ENCODE measurements at places on chromosomes 2 and 18. TPM values are rescaled to one million over a fixed set of nuclear protein-coding genes. Genes with fewer than 3 reads are reported as not detected.

Gene CSRNP3
- total RNA-seq: not detected

DNA sequence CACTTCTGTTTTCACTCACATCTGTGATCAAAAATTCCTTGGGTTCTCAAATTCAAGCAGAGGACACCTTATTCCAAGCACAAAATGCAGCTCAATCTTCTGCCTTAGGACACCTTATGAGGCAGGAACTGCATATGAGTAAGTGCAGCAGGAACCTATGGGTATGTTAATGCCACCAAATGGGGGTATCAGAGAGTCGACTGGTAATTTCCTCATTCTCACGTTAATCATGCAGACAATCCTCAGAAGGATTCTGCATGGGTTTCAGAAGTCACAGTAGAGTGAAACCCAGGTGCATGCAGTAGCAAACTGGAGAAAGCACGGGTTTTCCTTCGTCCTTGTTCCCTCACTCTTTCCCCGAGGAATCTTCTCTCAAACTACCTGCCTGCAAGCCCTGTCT, 452.8 kb downstream of the CBLN2 start:
- H3K27ac ChIP-seq: no peak overlapping the region
- no peak overlapping the region for H3K4me3 ChIP-seq
- no peaks in the 10 kb centered on the region for H3K27me3 ChIP-seq
- H3K4me1 ChIP-seq: no peaks in the 10 kb centered on the region
- no peaks in the 10 kb centered on the region for H3K36me3 ChIP-seq

DNA sequence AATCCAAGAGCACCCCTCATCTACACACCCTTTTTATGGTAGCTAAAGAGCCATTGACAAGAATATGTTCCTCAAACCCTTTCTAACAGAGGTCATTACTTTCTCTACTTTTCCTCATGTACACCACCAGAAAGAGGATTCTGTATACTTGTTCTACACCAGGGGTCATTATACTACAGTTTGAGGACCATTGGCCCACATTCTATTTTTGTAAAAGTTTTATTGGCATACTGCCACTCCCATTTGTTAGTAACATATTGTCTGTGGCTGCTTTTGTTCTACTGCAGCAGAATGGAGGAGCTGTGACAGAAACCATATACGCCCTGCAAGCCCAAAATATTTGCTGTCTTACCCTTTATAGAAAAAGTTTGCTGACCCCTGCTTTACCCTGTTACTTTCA, 14.3 kb downstream of the HTR2B start:
- no peak overlapping the region for H3K27ac ChIP-seq
- H3K36me3 ChIP-seq: peaks cover 8% of the 10 kb centered on the region
- H3K4me1 ChIP-seq: no peaks in the 10 kb centered on the region
- H3K27me3 ChIP-seq: no peaks in the 10 kb centered on the region

DNA sequence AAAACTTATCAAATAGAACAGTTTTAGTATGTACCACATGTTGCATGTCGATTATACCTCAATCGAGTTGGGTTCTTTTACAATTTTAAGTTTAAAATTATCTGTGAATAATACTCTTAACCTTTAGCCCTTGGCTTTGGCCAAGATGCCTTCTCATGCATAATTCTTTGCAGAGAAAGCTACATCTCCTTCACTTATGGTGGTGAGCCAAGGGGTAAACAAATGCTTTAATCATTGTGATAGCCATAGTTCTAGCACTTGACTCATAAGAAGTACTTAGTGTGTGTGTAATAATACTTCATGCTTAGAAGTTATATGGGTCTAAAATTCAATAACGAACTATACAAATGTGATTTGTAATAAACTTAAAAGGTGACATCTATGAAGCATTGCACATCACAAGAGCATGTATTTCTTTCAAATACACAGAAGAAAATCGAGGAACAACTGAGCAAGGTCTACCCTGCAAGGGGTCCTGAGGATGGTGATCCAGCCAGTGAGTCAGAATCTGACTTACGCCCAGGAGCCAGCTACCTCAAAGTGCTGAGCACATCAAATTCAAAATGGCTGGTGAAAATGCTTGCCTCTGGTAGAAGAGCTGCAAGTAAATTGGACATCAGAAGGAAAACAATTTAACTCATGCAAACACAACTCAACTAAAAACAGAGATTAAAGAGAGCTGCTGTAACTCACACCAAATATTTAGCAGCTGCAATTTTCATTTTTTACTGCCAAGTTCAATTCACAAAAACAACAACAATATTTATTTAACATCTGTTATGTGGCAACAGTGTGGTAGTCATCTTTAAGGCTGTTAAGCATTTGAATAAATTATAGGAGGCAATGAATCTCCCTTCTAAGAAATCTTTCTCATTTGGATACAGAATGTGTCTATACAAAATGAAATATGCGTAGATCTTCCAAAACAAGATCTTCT, 23.8 kb upstream of the TTC39C start:
- DNase-seq: no peak
- no peak overlapping the region for H3K27ac ChIP-seq
- peaks cover 48% of the 10 kb centered on the region for H3K4me1 ChIP-seq
- no peak overlapping the region for H3K4me3 ChIP-seq
- H3K27me3 ChIP-seq: no peaks in the 10 kb centered on the region
- no peaks in the 10 kb centered on the region for H3K36me3 ChIP-seq

DNA sequence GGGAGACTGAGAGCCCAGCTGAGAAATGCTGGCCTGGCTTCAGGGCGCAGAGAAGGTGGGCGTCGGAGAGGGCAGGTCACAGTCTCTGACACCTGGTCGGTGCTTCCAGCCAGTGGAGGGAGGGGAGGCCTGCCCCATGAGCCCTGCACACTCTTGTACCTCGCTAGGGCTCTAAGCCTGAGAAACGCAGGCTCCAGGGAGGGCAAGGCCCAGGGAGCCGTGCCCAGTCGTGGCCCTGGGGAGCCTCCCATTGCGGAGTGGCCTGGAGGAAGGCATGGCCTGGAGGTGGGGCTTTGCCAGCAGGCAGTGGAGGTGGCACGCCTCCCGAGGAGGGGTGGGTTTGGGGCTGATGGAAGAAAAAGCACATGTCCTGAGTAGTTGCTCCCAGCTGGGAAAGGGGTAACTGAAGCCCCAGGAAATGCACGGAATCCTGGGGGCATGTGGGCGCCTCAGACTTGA, 39.0 kb downstream of the MTERF4 start:
- H3K36me3 ChIP-seq: no peaks in the 10 kb centered on the region
- no peak overlapping the region for H3K4me3 ChIP-seq
- H3K27me3 ChIP-seq: no peaks in the 10 kb centered on the region
- no peak overlapping the region for H3K27ac ChIP-seq
- no peak for DNase-seq

Gene ACMSD
- total RNA-seq: not detected

GRCh38 chr2:52918551-52918950, 849.1 kb upstream of the CHAC2 start:
- H3K4me1 ChIP-seq: no peaks in the 10 kb centered on the region
- H3K27me3 ChIP-seq: no peaks in the 10 kb centered on the region
- H3K4me3 ChIP-seq: no peak overlapping the region
- H3K27ac ChIP-seq: no peak overlapping the region
- no peaks in the 10 kb centered on the region for H3K36me3 ChIP-seq

Gene DTNA
- total RNA-seq: not detected

DNA sequence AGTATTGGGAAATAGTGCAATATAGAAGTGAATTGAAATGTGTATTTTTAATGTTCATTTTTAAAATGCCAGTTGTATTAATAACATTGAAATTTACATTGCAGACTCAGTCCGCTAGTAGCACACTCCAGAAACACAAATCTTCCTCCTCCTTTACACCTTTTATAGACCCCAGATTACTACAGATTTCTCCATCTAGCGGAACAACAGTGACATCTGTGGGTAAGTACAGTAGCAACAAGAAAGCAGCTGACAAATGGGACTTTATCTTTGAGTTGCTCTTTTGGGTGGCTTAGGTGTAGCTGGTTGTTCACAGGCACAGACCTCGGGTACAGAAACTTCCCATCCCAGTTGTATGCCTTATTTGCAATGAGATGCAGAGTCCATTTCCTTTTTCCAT, 118.2 kb upstream of the IL1R2 start:
- peaks cover 52% of the 10 kb centered on the region for H3K36me3 ChIP-seq
- H3K4me3 ChIP-seq: no peak overlapping the region
- DNase-seq: no peak
- no peaks in the 10 kb centered on the region for H3K27me3 ChIP-seq
- no peaks in the 10 kb centered on the region for H3K4me1 ChIP-seq

- peaks cover 80% of the 10 kb centered on the region for H3K4me1 ChIP-seq
- H3K4me3 ChIP-seq: peak overlapping the region; percentile 68
- H3K27ac ChIP-seq: peak overlapping the region; percentile 47
Observed at GRCh38 chr18:2979871-2980790, 32.8 kb downstream of the LPIN2 start.

Gene TMEM150A
- 7.6 TPM for total RNA-seq

- no peak overlapping the region for H3K27ac ChIP-seq
- H3K4me1 ChIP-seq: no peaks in the 10 kb centered on the region
- H3K27me3 ChIP-seq: no peaks in the 10 kb centered on the region
- H3K4me3 ChIP-seq: no peak overlapping the region
Observed at GRCh38 chr2:57111531-57111930, 927.7 kb downstream of the CCDC85A start.

GRCh38 chr2:43194121-43194869, 32.1 kb downstream of the ZFP36L2 start:
- H3K36me3 ChIP-seq: no peaks in the 10 kb centered on the region
- no peak for DNase-seq
- peak overlapping the region; percentile 86 for H3K27ac ChIP-seq
- peaks cover 84% of the 10 kb centered on the region for H3K4me1 ChIP-seq
- H3K4me3 ChIP-seq: peak overlapping the region; percentile 74

DNA sequence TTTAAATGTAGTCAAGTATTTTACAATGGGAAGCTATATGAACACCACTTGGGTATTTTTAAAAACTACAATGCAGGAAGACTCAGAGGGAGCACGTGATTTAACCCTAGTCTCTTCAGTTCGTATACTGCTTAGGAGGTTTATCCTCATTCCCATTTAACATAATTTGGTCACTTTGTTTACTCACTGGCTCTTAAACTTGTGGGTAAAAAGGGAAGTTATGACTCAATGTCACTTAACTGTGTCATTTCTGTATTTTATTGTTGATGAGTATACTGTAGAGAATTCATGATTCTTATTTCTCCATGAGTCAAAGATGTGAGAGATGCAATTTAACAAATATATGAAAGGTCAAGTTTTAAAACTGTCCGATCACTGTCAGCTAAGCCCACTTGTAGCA, 48.2 kb downstream of the SLC66A3 start:
- H3K36me3 ChIP-seq: peaks cover 8% of the 10 kb centered on the region
- no peak overlapping the region for H3K27ac ChIP-seq
- DNase-seq: no peak

Gene KIAA2012
- not detected for total RNA-seq

DNA sequence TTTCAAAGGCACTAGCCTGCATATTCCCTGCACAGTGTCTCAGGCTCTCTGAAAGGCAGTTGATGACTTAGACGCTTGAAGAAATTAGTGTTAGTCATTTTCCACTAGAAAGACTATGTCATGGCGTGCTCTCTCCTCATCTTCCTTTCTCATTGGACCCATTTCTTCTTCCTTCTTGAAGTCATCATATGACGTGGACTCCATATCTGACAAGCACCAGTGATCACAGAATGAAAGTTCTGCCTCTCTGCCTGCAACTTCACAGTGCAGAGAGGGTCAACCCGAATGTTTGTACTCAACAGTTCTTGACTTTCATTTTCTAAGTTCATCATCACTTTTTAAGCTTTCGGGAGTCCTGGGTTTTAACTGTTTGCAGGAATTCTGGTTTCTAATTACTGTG, 63.7 kb upstream of the CYRIA start:
- no peaks in the 10 kb centered on the region for H3K4me1 ChIP-seq
- H3K27me3 ChIP-seq: no peaks in the 10 kb centered on the region
- no peak for DNase-seq
- H3K27ac ChIP-seq: no peak overlapping the region
- no peak overlapping the region for H3K4me3 ChIP-seq
- no peaks in the 10 kb centered on the region for H3K36me3 ChIP-seq

DNA sequence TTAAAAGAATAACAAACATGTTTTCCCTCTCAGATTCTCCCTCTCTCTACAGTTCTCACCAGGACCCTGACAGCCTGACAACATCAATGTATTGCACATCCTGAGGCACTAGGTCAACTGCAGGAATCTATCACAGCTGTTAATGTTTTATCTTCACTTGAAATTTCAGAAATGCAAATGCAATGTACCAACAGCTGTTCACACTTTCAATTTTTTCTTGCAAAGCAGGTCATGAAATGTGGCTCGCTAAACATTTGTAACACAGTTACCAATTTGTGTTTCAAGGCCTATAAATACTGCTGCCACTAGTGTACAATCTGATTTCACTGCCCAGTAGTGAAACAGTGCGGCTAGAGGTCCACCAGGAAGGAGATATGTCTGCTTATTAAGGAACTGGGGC, 147.8 kb downstream of the EXOC6B start:
- H3K4me3 ChIP-seq: no peak overlapping the region
- H3K4me1 ChIP-seq: no peaks in the 10 kb centered on the region
- no peaks in the 10 kb centered on the region for H3K36me3 ChIP-seq
- no peak overlapping the region for H3K27ac ChIP-seq

Gene ALPI
- not detected for total RNA-seq

Gene NDC80
- 44.4 TPM for total RNA-seq

- no peaks in the 10 kb centered on the region for H3K27me3 ChIP-seq
- H3K4me3 ChIP-seq: no peak overlapping the region
- no peaks in the 10 kb centered on the region for H3K36me3 ChIP-seq
- H3K4me1 ChIP-seq: no peaks in the 10 kb centered on the region
- no peak for DNase-seq
Observed at GRCh38 chr18:64238076-64238475, 89.2 kb upstream of the LINC00305 start.

GRCh38 chr2:71516253-71516888, 63.0 kb downstream of the DYSF start:
- no peak for DNase-seq
- no peaks in the 10 kb centered on the region for H3K36me3 ChIP-seq
- H3K27ac ChIP-seq: no peak overlapping the region
- H3K4me3 ChIP-seq: no peak overlapping the region
- no peaks in the 10 kb centered on the region for H3K27me3 ChIP-seq

Gene PPP3R1
- 85.0 TPM for total RNA-seq

Gene GAL3ST2
- 0.16 TPM for total RNA-seq

Gene C1GALT1C1L
- 0.20 TPM for total RNA-seq

Gene CRYGD
- not detected for total RNA-seq

Gene IL1R1
- 3.7 TPM for total RNA-seq

Gene POTEJ
- total RNA-seq: not detected

Gene MC4R
- total RNA-seq: not detected

All from CD8-positive, alpha-beta memory T cell (primary cell).